Activated CD8-positive, alpha-beta memory T cell treated with anti-CD3 and anti-CD28 coated beads, Interleukin-2, amount 50 U/mL, for 48 hours (primary cell): ENCODE measurements at places on chromosomes 7 and 10.

DNA sequence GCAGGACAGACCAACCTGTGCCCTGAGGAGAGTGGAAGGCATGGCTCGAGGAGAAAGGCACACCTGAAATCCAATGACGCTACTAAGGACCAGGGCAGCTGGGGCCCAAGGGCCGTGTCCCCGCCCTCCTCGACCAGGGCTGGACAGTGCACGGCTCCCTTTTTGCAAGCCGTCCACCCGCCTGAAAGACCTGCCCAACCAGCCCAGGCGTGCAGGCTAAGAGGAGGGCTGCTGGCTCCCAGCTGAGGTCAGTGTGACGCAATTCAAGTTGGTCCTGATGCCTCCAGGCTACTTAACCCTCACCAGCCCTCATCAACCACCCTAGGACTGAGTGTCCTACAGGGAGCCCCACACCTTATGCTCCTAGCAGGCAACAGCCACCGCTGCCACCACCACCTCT is 69.3 kb downstream of the DLG5 start:
- no peak for DNase-seq

GRCh38 chr7:108034586-108034985 is 31.6 kb upstream of the LAMB1 start:
- no peak for DNase-seq

- no peak for DNase-seq
These were observed 70.4 kb downstream of the LYZL2 start for GRCh38 chr10:30559180-30559579.

GRCh38 chr10:76954838-76955237 is 682.8 kb downstream of the KCNMA1 start:
- DNase-seq = no peak

DNA sequence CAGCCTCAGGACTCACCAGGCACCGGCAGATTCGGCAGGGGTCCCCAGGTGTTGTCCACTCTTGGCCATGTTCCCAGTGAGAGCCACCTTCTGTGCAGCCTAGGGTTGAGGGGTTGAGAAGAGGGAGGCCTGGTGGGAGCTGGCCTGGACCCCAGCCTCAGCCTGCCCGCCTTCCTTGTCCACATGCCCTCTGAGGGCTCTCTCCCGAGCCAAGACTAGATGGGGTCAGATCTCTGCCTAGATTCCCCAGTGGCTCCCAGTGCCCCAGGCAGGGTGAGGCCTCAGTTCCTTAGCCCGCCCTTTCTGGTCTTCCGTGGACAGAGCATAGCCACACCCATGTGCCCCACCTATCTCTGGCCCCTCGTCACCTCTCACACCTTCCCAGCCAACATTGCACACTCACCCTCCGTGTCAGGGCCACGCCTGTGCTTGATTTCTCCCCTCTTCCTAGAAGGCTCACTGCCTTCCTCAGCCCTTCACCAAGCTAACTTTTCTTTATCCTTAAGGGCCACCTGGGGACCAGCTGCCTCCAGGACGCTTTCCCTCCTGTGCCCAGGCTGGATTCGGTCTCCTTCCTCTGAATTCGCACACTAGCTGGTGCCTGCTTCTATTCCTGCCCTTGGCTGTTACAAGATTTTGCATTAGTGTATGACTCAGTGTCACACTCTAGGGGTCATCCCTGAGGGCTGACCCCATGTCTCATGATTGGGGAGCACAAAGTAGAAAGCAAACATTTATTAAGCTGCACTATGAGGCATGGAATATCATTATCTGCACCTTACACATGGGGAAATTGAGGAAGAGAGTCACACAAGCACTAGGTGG is 7.5 kb downstream of the KCP start:
- DNase-seq = no peak

GRCh38 chr7:119620769-119621168 is 652.2 kb upstream of the KCND2 start:
- DNase-seq = no peak

DNA sequence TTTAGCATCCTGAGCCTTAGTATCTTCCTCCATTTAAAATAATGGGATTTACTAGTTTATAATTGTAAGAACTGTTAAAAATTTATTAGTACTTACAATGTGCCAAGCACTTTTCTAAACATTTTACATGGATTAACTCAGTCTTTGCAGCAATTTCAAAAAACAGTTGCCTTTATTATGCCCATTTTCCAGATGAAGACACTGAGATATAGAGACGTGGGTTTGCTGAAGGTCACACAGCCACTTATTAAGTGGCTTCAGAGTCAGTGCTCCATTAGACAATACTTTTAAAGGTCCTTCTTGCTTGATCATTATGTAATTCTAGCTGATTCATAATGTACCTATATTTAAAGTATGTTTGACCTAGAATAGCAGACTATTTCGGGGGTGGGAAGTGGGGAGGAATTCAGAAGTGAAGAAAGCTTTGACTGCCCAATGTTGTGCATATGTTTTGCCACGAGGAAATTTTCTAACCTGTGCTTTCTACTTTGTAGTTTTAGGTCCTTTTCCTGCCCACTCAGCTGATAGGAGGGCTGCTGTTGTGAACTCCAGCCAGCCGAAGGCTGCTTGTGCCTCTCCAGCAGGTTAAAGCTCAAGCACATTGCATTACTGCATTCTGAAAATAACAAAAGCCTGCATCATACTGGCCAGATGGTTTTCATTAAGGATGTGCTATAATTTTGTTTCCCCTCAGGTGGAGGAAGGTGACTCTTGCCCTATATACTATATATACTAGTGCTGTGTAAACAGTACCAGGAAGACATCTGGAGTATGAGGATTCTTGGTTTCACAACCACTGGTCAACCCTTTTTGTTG is 4.3 kb downstream of the PLEKHA8 start:
- no peak for DNase-seq
